ENCODE measurements at places on chromosomes 16 and 17.

- peaks cover 5% of the 10 kb centered on the region for H3K36me3 ChIP-seq
- H3K4me3 ChIP-seq: peak within 1 kb of the TSS; percentile 63
- peaks cover 29% of the 10 kb centered on the region for H3K4me1 ChIP-seq
- H3K27ac ChIP-seq: peak within 1 kb of the TSS; percentile 69
These were observed at the start of gene LHX1 for GRCh38 chr17:36937001-36937958. Gene LHX1, plus strand, starts transcription at chr17:36937475. Its CDS starts 723 bp downstream, at chr17:36938198.

DNA sequence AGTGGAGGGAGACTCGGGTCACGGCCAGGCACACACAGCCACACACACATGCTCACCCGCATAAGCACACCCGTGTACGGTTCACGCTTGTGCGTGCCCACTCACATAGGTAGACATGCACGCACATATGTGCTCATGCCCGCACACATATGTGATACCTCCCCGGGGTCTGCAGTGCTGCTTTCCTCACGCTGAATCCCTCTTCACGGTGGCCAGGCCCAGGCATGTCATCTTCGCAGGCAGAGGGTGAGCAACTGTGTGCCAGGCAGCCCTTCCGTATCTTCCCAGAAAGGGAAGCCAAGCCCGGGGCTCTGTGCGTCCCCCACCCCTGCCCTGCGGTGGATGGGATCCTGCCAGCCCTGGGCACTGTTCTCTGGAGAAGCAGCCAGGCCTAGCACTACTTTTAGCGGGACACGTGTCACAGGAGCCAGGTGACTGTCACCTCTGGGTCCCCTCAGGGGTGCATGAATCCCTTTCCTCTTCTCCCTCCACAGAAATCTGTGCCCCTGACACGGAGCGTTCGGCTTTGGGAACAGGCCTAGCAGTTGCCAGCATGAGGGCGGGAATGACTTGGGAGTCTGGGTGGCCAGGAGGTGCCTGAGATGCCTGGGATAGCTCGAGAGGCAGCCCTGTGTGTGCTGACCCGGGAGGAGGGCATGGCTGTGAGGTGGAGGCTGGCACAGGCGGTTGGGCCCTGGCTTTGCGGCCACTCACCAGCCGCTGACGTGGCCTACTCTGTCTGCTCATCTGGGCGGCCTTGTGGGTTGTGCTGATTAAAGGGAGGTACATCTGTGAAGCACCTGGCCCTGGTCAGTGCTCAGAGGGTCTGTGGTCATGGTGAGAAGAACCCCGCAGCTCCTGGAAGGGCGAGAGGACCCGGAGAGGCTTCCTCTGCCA lies 47.5 kb downstream of the BAIAP2 start:
- no peaks in the 10 kb centered on the region for H3K27me3 ChIP-seq
- H3K36me3 ChIP-seq: no peaks in the 10 kb centered on the region
- H3K27ac ChIP-seq: no peak overlapping the region
- no peaks in the 10 kb centered on the region for H3K4me1 ChIP-seq
- no peak overlapping the region for H3K4me3 ChIP-seq
- DNase-seq: no peak

DNA sequence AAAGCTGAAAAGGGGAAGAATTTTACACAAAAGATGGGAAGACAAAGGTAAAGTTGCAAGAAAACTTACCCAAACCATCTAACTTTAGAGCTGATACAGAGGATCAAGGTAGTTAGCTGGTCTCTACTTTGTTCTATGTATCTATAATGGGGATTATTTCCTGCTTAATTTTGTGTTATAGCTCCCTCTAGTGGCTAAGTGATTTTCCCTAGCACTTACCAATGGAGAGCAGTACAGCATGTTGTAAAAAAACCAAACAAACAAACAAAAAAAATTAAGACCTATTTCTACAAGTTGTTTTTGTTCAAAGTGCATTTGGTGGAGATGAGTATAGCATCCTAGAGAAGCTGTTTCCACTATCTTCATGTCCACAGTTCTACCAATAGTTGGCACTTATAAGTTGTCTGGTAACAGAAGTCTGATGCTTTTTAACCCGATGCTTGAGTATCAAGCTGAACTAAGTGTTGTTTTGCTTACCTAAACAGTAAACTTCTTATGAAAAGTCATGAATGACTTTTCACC lies 7.5 kb downstream of the SRSF1 start:
- no peaks in the 10 kb centered on the region for H3K27me3 ChIP-seq
- H3K4me1 ChIP-seq: peaks cover 49% of the 10 kb centered on the region
- DNase-seq: no peak

- H3K36me3 ChIP-seq: no peaks in the 10 kb centered on the region
- peaks cover 12% of the 10 kb centered on the region for H3K27me3 ChIP-seq
- H3K4me1 ChIP-seq: peaks cover 1% of the 10 kb centered on the region
- H3K4me3 ChIP-seq: no peak overlapping the region
- no peak overlapping the region for H3K27ac ChIP-seq
- peak; percentile 35 for DNase-seq
These were observed 26.5 kb upstream of the NF1 start for GRCh38 chr17:31068291-31068690.

DNA sequence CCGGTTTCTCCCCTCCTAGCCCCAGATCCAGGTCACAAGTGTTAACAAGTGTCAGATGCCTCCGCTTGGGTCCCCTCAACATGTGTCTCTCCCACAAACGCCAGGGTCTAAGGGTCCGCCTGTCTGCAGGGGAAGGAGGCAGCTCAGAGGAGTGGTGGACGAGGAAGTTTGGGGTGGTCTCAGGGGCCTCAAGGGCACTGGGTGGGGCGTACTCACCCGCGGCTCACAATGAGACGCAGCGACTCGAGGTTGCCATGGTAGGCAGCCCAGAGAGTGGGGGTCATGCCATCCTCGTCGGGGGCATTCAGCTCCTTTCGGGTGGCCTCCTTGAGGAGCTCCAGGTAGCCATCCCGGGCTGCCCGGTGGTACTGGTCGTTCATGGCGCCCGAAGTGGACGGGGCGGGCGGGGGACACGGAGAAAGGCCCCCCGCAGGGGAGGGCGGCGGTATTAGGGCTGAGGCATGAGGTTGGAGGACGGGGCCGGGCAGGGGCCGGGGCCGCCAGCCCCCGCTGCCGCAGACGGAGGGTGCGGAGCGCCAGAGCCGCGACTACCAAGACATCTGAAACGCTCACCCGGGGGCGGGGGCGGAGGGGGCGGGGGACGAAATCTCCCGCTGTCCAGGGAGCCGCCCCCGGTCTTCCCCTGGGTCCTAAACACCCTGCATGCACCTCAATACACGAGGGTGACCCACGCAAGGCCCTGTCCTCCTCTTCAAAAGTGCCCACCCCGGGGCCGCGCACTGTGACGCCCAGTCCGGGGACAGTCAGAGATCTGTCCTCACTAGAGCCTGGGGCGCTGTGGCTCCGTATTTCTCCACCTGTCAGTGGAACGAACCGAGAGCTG lies at the start of gene USH1G:
Gene USH1G, minus strand, starts transcription at position 562 of the 844 bp plus-strand sequence. Its CDS starts 182 bp downstream, at position 380.
- H3K27me3 ChIP-seq: peaks cover 61% of the 10 kb centered on the region
- no peak for DNase-seq
- H3K36me3 ChIP-seq: no peaks in the 10 kb centered on the region
- no peak within 1 kb of the TSS for H3K27ac ChIP-seq

GRCh38 chr17:78324391-78325075 lies 35.3 kb downstream of the SOCS3 start:
- H3K4me3 ChIP-seq: no peak overlapping the region
- no peaks in the 10 kb centered on the region for H3K27me3 ChIP-seq
- H3K36me3 ChIP-seq: no peaks in the 10 kb centered on the region
- peak overlapping the region; percentile 65 for H3K27ac ChIP-seq
- DNase-seq: no peak
- H3K4me1 ChIP-seq: peaks cover 12% of the 10 kb centered on the region

DNA sequence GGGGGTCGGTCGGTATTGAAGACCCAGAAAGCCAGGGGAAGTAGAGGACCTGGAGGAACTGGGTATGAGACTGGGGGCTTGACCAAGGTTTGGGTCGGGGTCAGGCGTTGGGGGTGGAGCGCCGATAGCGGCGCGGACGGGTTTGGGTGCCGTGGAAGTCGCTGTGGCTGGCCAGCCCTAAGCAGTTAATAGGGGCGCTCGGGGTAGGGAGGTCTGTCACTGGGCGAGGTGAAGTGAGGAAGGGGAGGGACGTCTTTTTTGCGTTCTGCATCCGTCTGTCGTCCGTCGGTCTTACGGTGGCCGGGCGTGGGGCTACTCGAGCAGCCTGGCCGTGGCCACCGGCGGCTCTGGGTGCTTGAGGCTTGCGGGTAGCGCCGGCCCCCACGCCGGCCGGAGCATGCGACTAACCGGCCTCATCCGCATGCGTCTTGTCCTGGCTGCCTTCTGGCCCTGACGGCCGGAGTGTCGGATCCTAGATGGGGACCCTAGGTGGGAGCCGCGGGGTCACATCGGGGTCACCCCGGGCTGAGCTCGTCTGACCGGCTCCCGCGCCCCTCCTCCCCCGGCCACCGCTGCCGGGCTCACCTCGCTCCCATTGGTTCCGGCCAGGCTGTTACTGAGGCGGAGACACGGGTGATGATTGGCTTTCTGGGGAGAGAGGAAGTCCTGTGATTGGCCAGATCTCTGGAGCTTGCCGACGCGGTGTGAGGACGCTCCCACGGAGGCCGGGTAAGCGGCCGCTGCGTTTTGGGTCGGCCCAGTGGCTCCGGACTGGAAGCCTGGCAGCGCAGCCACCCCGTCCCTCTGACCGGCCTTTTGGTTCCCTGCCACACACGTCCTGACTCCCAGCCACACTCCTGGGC lies 10.3 kb upstream of the TMEM88 start:
- H3K27ac ChIP-seq: peak overlapping the region; percentile 99
- peaks cover 34% of the 10 kb centered on the region for H3K4me1 ChIP-seq
- no peaks in the 10 kb centered on the region for H3K27me3 ChIP-seq
- H3K36me3 ChIP-seq: peaks cover 2% of the 10 kb centered on the region
- peak overlapping the region; percentile 99 for H3K4me3 ChIP-seq

- no peaks in the 10 kb centered on the region for H3K27me3 ChIP-seq
- H3K4me1 ChIP-seq: no peaks in the 10 kb centered on the region
- H3K4me3 ChIP-seq: no peak overlapping the region
- no peak overlapping the region for H3K27ac ChIP-seq
These were observed 383.9 kb downstream of the WWOX start for GRCh38 chr16:78483124-78483992.
